Activated CD4-positive, alpha-beta memory T cell treated with anti-CD3 and anti-CD28 coated beads for 36 hours (primary cell): ENCODE measurements at places on chromosomes 7 and 10. TPM values are rescaled to one million over a fixed set of nuclear protein-coding genes. Genes with fewer than 3 reads are reported as not detected.

C10orf53 gene
- not detected for total RNA-seq

TUBGCP2 gene
- 59.1 TPM for total RNA-seq

YWHAG gene
- 127 TPM for total RNA-seq

DNA sequence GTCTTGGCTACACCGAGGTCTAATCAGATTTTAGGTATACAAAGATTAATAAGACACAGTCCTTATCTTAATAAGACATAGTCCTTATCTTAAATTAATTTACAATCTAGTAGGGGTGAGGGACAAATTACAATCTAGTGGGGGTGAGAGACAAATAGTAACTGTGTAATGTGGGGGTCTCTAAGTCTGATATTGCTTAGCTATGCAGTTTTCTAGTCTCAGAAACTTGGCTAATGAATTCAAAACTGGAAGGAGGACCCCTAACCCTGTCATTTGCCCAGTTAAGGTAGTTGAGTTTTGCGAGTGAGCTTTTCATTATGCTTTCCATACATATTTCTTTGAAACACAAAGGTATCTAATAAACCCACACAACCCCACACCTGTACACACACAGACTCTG lies 136.1 kb downstream of the DPP6 start:
- no peak for DNase-seq

DNA sequence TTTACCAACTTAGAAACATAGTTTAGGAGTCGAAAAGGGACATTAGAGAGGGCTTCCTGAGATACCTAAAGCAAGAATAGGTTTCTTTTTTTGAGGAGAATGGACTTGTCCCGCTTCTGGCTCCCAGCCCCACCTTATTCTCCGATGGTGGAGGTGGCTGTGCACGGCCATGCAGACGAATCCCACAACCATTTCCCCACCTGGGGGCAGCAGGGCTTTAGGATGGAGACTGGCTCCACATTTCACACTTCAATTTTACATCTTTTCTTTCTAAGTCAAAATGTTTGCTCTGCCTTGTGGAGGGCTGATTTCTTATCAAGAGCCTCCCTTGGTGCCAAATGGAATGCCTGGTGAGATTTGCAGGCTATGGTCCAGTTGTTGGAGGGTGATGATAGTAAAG lies 118.5 kb downstream of the GLRX3 start:
- DNase-seq = peak; percentile 54

DNA sequence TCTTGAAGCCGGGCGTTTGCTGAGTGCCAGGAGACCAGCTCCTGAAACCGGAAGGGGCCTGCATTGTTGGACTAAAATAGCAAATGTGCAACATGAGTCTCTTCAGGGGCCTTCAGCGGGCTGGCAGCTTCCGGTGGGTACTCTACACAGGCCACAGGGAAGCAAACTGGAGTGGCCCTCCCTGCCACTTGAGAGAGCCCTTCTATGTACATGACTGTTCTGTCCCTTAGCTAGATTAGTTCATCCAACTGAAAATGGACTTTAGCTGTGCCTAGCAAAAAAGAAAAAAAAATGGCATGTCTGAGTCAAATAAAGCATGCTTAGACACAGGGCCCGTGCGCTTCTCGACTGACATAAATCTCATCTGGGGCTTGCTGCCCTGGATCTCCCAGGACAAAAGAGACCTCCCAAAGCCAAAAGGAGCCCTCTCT lies 115.3 kb upstream of the TCF7L2 start:
- DNase-seq = no peak

DNA sequence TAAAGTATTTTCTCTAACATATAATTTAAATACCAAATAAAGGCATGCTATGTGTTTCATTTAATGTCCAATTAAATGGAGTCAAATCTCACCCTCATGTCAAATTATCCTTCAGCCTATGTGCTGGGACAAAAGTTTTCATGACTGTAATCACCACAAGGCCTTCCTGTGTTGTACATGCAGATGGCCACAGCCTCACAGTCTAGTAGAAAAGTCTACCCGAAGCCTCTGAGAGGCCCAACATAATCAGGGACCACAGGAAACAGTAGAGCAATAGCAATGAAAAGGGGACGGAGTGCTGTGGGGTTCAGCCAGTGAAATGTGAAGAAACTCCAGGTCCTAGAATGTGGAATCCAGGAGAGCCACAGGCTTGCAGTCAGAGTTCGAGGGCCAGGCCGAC lies 140.2 kb upstream of the KLF6 start:
- no peak for DNase-seq

MKX gene
- total RNA-seq = 0.38 TPM
